Stimulated activated naive CD8-positive, alpha-beta T cell treated with anti-CD3 and anti-CD28 coated beads, Interleukin-15, Interleukin-2, amounts not matched to agents 100 U/mL and 50 U/mL, for 24 hours (primary cell): ENCODE measurements at places on chromosomes 7 and 10.

GRCh38 chr7:39367451-39367850 is 198.8 kb upstream of the YAE1 start:
- no peak for DNase-seq

GRCh38 chr10:22737587-22737986 is 23.2 kb upstream of the PIP4K2A start:
- DNase-seq, result no peak

GRCh38 chr10:5663692-5664427 is 2.5 kb downstream of the ASB13 start:
- no peak for DNase-seq

DNA sequence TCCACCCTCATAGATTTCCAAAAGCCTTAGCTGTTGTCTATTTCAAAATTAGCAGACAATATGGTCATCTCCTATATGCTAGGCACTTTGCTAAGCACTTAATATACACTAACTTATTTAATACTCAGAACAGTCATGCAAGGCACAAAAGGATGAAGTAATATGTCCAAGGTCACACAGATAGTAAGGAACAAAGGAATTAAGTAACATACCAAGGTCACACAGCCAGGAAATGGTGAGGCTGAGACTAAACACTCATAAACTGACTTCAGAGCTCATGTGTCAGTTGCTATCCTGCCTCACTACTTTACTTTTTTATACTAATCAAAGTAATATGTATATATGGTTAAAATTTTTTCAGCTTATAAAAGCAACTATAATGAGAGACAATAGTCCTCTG is 23.6 kb upstream of the HIBADH start:
- no peak for DNase-seq

DNA sequence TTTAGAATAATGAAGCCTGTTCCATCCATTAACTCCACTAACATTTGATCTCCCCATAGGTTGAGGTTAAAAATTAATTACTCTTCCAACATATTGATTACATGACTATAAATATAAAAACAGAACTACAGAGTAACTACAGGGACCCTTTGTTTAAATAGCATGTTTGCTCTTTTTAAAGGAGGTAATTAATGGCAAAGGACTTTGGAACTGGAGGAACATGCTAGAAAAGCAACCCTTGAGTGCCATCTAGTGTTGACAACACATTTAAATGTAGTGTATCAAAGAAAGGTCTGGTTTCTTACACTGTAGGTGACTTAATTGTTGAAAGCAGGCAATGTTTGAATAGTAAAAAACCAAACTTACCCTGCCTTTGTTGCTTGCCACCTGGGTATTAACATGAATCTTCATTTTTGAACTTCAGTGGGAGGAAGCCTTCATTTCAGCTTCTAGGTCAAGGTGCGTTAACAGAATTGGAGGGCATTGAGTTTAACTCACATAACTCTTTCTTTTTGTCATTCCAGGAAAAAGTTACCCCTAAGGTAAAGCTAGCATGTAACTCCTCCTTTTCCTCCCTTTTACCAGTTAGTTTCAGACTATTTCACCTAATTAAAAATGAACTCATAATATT is 52.6 kb upstream of the CAPZA2 start:
- DNase-seq, result no peak
